Glomerular endothelial cell (primary cell): ENCODE measurements at places on chromosomes 16 and 17. TPM values are rescaled to one million over a fixed set of nuclear protein-coding genes. Genes with fewer than 3 reads are reported as not detected.

MEOX1 gene
- 1.9 TPM in 1 of 2 replicates, not detected in the other for total RNA-seq

NPIPB13 gene
- total RNA-seq, result 0.47 and 1.5 TPM in 2 replicates

CACNG1 gene
- total RNA-seq, result not detected in 2 replicates

SLC16A13 gene
- 6.6 and 7.9 TPM in 2 replicates for total RNA-seq

KRTAP4-6 gene
- not detected in 2 replicates for total RNA-seq

TP53TG3F gene
- not detected in 2 replicates for total RNA-seq

CACNG5 gene
- total RNA-seq, result not detected in 2 replicates

DNA sequence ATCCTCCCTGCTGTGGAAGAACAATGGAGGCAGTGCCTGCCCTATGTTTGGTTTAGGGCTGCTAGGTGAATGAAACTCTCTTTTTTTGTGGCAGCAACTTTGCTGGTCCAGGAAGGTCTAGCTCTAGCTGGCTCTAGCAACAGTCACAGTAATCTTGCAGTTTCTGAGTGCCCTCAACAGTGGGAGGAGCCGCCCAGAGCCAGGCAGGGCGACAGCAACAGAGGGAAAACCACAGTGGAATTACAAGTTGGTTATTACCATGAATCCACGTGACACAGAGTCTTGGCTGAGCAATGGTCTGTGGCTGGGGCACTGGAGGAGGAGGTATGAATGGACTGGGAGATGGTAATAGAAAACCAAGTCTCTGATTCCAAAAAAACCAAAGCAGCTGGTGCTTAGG, 10.3 kb downstream of the HSPB9 start:
- no peak for DNase-seq

GRCh38 chr16:48326915-48327314, 58.3 kb downstream of the SIAH1 start:
- DNase-seq, result no peak

GRCh38 chr17:33086878-33087277, 95.2 kb downstream of the SPACA3 start:
- no peak for DNase-seq

DNA sequence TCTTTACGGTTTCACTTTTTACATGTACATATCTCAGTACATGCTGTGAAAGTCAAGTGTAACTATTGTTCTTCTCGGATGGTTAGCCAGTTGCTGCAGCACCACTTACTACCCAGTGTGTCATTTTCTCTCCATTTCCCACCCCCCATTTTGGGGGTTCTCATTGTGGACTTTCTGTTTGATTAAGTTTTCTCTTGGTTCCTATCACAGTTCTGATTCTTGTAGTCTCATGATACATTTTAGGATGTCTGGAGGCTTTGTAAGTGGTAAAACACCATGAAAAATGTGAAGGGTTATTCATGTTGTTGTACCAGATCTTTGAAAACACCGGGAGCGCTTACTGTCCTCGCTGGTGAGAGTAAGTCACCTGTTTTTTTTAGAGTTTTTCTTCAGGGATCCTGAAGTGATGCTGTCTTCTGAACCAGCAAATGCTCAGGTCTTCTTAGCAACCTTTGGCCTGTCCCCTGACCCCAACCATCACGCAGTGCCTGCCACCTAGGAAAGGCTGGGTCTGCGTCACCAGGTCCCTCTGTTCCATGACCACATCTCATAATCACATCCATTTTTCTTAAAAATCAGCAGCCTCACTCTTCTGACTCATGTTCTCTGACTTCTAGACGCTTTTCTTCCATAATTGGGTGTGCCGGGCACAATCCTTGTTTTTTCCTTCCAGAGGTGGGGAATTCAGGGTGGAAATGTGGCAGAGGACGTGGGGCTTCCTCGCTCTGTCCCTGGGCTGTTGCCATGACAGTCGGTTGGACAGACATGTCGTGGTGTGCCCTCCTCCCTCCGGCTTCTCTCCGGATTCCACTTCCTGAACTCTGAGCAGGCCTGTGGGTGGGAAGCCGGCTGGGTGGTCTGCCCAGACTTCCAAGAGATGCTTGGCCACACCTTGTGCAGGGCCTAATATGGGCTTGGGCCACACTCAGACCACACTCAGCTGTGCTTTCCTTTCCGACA, 102.6 kb downstream of the NTN1 start:
- DNase-seq, result no peak

DNA sequence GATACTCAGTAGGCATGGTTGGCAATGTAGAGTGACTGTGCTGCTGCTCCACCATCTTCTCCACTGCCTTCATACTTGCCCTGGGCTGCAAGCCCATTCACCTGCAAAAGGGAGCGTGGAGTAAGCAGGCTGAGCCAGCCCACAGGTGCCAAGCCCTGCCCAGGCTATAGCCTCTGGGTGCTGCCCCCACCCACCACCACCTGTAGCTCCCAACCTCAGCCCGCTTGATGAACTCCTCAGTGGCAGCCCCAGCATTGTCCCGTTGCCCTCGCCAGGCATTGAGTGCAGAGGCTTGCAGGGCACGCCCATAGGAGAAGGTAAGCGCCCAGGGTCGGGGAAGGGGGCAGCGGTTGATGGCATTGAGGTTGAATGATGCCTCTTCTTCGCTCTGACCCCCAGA, 2.2 kb upstream of the PIGS start:
- DNase-seq, result no peak

DNA sequence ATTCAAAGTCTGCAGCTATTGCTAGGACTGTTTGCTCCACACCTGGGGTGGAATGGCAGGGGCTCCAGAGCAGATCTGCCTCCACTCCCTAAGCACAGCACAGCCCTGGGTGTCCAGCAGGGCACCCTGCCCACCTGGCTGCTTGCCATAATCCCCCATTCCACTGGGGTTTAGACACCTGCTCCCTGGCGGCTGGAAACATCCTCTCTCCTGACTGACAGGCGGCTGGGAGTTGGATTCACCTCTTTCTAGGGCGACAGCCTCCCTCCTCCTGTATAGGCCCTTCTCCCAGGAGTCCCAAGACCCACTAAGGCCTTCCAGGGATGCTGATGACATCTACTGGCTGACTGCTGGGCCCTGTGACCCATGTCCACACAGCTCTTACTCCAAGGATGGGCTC, 18.0 kb downstream of the HDAC5 start:
- no peak for DNase-seq

GRCh38 chr16:18045356-18045755, 291.2 kb downstream of the NPIPA8 start:
- no peak for DNase-seq

- DNase-seq, result no peak
These were observed 233.7 kb downstream of the HS3ST4 start for GRCh38 chr16:25925421-25925820.

GRCh38 chr16:81740169-81740568, 38.9 kb upstream of the PLCG2 start:
- no peak for DNase-seq

DNA sequence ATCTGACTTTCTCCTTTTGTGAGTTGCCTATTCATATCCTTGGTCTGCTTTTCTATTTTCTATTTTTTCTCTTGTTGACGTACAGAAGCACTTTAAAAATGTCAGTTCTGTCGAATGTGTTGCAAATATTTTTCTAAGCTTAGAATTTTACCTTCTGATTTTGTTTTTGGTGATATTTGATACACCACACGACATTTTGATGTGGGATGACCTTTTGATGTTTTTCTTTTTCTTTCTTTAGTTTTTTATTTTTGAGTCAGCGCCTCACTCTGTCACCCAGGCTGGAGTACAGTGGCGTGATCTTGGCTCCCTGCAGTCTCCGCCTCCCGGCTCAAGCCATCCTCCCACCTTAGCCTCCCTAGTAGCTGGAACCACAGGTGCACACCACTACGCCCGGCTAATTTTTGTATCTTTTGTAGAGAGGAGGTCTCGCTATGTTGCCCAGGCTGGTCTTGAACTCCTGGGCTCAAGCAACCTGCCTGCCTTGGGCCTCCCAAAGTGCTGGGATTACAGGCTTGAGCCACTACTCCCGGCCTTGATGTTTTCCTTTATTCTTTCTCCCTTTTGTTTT, 39.6 kb downstream of the WSB1 start:
- DNase-seq, result no peak

DNA sequence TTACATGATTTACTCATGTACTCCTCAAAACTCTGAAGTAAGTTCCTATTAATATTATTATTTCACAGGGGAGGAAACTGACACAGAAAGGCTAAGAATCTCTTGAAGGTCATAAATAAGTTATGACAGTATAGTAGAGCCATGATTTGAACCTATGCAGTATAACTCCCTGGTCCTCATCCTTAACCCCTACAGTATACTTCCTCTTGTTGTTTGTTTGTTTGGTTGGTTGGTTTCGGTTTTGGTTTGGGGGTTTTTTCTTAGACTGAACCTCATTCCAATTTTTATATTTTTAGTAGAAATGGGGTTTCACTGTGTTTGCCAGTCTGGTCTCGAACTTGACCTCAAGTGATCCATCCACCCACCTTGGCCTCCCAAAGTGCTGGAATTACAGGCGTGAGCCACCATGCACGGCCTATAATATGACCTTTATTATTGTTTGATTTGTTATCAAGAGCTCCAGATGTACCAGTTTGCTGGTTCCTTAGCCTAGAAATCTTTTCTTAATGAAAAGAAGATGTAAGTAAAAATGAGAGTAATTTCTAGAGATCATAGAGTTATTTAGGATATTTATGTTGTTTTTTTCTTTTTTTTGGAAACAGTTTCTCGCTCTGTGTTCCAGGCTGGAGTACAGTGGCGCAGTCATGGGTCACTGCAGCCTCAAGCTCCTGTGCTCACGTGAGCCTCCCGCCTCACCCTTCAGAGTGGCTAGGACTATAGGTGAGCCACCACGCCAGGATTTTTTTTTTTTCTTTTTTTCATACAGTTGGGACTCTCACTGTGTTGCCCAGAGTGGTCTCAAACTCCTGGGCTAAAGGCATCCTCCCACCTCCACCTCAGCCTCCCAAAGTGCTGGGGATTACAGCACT, 4.8 kb downstream of the PRR11 start:
- no peak for DNase-seq

DNA sequence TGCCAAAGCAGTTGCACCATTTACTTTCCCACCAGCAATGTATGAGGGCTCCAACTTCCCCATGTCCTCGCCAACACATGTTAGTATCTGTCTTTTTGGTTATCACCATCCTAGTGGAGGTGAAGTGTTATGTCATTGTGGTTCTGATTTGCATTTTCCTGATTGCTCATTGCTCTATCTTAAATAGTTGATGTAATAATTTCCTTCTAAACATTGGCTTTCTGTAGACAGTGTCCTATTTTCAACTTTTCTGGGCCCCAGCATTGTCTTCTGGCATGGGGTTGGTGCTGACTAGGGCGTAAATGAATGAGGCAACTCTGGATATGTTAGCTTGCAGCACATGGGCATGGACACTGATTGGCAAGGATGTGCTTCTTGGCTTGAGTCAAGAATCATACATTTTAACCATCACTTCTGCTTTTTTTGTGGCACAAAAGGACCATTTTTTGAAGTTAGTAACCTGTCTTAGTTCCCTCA, 25.1 kb downstream of the PLCG2 start:
- DNase-seq, result no peak

GRCh38 chr16:83464991-83465390, 342.8 kb upstream of the HSBP1 start:
- DNase-seq, result no peak

DNA sequence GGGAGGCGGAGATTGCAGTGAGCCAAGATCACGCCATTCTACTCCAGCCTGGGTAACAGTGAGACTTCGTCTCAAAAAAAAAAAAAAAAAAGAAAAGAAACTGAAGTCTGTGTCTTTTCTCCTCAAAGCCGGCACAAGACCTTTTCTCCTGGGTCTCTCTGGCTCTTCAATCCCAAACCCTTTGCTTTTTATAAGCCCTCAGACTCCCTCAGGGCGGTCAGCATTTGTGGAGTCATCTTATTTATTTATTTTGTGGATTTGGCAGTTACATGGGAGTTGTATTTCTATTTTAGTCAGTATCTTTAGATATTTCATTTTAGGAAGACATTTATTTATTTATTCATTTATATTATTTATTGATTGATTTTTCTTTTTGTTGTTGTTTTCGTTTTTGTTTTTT, 57.7 kb upstream of the MAP3K14 start:
- DNase-seq, result no peak

DNA sequence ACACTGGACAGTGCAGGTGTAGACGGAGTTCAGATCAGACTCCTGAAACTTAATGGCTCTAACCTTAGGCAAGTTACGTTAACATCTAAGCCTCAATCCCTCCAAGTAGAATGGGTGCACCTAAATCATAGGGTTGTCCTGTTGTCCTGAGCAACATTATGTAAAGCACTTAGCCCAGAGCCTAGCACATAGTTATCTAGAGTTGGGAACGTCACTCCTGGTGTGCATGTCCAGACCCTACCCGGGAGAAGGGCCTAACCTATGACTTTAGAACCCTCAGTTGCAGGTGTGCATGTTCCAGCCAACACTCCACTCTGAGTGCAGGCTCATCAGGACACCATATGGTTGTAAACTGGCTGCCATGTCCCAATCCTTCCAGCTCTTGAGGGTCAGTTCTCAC, 26.0 kb downstream of the LIG3 start:
- DNase-seq, result no peak

DNA sequence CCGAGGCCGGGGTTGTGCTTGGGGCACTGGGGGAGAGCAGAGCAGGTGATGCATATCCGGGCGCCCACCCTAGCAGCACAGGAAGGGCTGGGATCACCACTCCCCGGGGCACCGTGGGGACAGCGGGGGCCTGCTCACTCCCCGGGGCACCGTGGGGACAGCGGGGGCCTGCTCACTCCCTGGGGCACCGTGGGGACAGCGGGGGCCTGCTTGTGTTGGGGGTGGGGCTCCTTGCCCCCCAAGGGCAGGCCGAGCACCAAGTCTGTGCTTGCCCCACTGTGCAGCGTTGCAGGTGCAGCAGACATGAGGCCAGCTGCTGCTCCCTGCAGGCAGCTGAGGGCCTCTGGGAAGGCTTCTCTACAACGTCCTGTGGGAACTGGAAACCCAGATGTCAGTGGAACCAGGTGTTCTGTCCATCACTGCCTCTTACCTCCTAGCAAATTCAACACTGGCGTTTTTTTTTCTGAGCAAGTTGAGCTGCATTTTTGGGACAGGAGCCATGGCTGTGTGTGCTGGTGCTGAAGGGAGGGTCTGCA, 25.0 kb upstream of the ZNF750 start:
- DNase-seq, result no peak

- DNase-seq, result no peak
These were observed 222.5 kb downstream of the C16orf78 start for GRCh38 chr16:49596068-49596467.

DNA sequence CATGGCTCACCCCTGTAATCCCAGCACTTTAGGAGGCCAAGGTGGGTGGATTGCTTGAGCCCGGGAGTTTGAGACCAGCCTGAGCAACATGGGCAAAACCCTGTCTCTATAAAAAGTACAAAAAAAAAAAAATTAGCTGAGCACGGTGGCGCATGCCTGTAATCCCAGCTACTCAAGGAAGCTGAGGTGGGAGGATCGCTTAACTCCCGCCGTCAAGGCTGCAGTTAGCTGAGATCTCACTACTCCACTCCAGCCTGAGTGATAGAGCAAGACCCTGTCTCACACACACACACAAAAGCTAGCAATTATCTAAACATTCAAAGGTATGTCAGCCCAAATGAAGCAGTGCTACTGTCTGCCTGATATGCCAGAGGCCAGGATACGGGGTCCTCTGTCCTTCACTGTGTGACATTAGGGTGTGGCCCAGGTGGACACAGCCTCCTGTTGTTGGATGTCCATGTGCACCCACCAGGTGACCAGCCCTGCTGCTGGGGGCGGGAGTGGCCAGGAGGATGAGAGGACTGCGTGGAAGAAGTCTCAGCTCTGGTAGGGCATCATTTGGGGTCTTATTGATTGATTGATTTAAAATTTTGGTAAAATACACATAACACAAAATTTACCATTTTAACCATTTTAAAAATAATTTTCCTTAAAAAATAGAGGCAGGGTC, 3.9 kb downstream of the NLRC3 start:
- DNase-seq, result no peak
